ENCODE measurements at places on chromosomes 3 and 15. TPM values are rescaled to one million over a fixed set of nuclear protein-coding genes. Genes with fewer than 3 reads are reported as not detected.
A peak's percentile ranks its signal among the peaks of the same experiment; 100 is the strongest.

GRCh38 chr3:114551770-114552526, 258.1 kb downstream of the TIGIT start:
- peak; percentile 78 for DNase-seq
- H3K4me1 ChIP-seq = peaks cover 29% of the 10 kb centered on the region
- H3K27ac ChIP-seq = peak overlapping the region; percentile 93
- no peak overlapping the region for H3K4me3 ChIP-seq

CPN2 gene
- total RNA-seq = not detected

- DNase-seq = peak; percentile 69
- H3K27ac ChIP-seq = peak overlapping the region; percentile 30
- H3K4me1 ChIP-seq = peaks cover 6% of the 10 kb centered on the region
- H3K4me3 ChIP-seq = peak overlapping the region; percentile 43
- no peaks in the 10 kb centered on the region for H3K36me3 ChIP-seq
These were observed 35.7 kb upstream of the ACTL6A start for GRCh38 chr3:179526989-179527391.

SGO1 gene
- total RNA-seq = 1.9 TPM

C3orf22 gene
- not detected for total RNA-seq
